ENCODE measurements at places on chromosomes 2 and 18. TPM values are rescaled to one million over a fixed set of nuclear protein-coding genes. Genes with fewer than 3 reads are reported as not detected.

Gene UGT1A4
- total RNA-seq, result not detected

- ATAC-seq, result no peak
Observed at GRCh38 chr2:174731546-174731945, 32.7 kb downstream of the CHRNA1 start.

DNA sequence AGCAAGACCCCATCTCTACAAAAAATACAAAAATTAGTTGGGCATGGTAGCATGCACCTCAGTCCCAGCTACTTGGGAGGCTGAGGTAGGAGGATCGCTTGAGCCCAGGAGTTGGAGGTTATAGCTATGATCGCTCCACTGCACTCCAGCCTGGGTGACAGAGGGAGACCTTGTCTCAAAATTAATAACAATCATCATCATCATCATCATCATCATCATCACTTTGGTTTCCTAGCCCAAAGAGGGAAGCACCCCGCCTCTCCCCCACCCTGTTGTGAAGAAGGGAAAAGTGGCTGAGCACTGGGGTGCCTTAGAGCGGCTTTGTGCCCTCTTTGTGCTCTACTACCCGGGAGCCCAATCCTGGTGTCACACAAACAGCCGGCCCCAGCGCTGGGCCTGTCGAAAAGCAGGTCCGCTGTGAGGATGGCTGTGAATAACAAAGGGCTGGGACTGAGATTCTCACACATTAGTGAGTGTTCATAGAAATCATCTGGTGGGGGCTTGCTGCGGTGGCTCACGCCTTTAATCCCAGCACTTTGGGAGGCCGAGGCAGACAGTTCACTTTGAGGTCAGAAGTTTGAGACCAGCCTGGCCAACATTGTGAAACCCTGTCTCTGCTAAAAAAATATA lies 42.6 kb upstream of the ASXL2 start:
- ATAC-seq, result no peak

- no peak for ATAC-seq
Observed at GRCh38 chr2:168189835-168190569, 57.4 kb downstream of the STK39 start.

GRCh38 chr18:12652861-12653401 lies 5.0 kb downstream of the SPIRE1 start:
- no peak for ATAC-seq

Gene SLC14A1
- 0.40 TPM for total RNA-seq

Measured in gastroesophageal sphincter (tissue), 4 donors.